ENCODE measurements at places on chromosomes 1 and 21.

GRCh38 chr1:10778640-10779039, 17.8 kb downstream of the CASZ1 start:
- DNase-seq: no peak

- no peak for DNase-seq
Measured at GRCh38 chr1:230785636-230786384, 38.6 kb downstream of the CAPN9 start.

- no peak for DNase-seq
Measured at GRCh38 chr1:175914115-175914514, 170.7 kb upstream of the TNR start.

DNA sequence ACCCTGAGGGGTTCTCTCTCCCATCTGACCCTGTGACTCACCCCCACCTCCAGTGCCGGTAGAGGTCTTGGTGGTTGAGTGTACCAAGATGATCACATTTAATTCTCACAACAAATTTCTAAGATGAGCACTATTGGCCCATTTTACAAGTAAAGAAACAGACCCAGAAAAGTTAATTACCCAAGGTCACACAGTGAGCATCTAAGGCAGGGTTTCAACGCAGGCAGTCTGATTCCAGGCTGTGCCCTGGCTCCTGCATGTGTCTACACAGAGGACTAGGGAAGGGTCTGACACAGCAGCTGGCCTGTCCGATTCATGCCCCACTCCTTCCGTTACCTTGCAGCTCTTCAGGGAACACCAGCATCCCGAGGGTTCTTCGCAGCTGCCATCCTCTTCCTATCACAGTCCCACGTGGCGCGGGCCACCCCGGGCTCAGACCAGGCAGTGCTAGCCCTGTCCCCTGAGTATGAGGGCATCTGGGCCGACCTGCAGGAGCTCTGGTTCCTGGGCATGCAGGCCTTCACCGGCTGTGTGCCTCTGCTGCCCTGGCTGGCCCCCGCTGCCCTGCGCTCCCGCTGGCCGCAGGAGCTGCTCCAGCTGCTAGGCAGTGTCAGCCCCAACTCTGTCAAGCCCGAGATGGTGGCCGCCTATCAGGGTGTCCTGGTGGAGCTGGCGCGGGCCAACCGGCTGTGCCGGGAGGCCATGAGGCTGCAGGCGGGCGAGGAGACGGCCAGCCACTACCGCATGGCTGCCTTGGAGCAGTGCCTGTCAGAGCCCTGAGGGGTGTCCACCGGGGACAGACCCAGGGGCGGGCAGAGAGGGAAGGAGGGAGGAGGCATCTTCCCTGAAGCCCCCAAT, 7.5 kb downstream of the NCDN start:
- peak; percentile 1 for DNase-seq

DNA sequence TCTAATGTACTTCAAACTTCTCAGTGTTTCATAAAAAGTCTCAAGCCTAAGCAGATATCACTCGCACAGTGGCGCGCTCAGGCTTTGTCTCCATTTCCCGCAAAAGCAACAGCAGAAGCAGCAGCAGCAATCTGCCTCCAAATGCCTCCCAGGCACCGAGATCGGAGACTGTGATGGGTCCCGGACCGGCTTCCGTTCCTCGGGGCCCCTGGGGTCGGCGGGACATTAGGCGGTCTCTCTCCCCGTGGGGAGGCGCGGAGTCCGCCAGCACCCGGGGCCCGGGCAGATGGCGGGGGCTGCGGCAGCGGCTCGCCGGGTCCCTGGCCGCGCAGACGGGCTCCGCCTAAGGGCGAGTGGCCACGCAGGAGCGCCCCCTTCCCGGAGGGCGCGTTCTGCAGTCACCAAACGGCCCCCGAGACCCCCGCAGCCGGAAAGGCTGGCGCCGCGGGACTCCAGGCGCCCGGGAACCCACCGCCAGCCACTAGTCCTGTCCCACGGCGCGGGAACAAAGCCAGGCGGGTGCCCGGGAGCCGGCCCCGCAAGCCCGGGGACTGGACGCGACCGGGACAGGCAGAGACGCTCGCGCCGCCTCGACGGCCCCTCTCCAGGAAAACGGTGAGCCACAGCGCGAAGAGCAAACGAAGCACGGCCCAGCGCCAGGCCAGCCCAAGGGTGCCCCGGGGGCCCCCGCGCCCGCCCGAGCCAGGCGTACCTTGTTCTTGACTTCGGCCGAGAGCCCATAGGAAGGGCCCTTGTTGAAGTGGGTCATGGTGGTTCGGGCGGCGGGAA, 590 bp downstream of the CNN3 start:
- peak; percentile 30 for DNase-seq

- no peak for DNase-seq
Measured at GRCh38 chr1:168980656-168981055, 125.8 kb upstream of the ATP1B1 start.

GRCh38 chr1:191536791-191537429, 621.4 kb upstream of the RGS18 start:
- no peak for DNase-seq

DNA sequence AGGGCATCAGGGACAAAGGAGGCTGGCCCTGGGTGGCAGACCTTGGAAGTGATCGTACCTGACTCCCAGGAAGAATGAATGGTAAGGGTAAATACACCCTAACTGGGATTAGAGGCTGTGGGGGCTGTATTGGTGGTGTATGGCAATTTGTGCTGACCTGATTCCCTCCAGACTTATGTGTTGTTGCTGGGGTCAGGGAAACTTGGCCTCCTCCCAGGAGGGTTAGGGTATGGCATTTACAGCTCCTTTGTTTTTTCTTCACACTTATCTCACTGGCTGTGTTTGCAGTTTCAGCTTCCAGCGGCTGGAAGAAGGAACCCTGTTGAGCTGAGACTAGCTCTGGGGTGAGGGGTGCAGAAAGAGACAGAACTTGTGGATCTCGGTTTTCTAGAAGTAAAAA, 8.2 kb downstream of the VANGL1 start:
- no peak for DNase-seq

GRCh38 chr1:35532497-35533223, 24.5 kb downstream of the KIAA0319L start:
- no peak for DNase-seq

- no peak for DNase-seq
Measured at GRCh38 chr1:25478633-25479032, 47.9 kb downstream of the MACO1 start.

DNA sequence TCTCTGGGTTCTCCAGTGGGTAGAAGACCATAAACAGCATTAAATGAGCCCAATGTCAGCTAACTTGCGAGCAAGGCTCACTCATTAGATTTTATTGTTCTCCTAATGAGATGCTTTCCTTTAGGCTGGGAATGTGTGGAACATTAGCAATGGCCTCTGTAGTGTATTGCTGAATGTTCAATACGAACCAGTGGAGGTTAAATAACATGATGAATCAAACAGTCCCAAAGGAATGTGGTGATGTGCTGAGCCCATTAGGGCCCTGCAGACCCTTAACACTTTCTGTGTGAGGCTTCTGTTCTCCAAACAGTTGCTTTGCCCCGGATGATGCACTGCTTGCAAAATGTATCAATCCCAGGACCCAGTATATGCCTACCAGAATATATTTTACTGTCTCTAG, 225.5 kb downstream of the ATG4C start:
- DNase-seq: no peak

DNA sequence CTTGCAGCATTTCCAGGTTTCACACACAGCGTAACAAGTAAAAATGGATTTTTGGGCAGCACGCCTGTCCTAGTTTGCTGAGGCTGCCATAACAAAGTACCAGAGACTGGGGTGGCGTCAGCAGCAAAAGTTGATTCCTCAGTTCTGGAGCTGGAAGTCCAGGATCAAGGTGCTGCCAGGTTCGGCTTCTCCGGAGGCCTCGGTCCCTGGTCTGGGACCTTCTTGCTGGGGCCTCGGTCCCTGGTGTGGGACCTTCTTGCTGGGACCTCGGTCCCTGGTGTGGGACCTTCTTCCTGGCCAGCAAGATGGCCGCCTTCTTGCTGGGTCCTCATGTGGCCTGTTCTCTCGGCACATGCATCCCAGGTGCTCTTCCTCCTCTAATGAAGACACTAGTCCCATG, 104.0 kb downstream of the PDE9A start:
- no peak for DNase-seq

DNA sequence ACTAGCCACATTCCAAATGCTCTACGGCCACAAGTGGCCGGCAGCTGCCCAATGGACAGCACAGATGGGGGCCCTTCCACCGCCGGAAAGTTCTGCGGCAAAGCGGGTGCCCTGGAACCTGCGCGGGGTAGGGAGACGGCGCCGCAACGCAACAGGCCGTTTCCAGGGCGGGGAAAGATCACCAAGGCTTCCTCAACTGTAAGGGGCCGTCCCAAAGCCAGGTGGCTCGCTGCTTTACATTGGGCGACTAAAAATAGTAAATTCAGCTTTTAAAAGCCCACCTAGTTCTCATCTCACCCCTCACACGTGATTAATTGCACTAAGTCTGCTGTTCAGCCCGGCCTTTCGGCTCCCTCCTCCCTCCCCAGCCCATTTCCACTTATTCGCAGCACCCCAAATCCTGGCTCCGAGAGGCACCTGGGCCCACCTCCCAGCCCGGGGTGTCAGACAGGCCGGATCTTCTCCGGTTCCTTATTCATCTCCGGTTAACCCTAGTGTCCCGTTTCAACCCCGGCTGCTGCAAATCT, 643 bp downstream of the CFAP298 start:
- DNase-seq: peak; percentile 60

DNA sequence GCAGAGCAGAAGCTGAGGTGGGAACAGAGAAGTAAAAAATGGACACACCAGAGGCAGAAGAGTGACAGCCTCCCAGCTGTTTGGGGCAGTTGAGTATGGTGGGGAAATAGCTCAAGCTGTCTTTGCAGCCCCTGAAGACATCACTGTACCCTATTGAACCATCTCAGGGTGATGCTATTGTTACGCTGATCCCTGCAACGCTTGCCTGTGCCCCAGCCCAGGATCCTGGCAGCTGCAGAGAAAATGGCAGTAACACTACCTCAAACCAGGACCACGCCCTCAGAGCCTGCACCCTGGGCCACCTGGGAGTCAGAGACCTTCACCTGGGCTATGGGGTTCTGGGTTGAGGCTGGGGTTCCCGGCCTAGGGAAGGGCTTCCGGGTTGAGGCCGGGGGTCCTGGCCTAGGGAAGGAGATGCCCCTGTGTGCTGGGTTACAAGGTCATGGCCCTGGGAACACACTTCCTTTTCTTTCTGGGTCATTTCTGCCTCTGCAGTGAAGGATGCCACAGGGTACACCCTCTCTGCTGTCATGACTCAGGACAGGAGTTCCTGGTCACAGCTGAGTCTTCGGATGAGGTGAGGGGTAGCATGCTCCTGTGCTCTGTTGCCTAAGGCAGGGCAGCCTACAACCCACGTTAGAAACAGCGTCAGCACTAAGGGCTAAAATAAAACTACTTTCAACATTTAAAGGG, 11.6 kb downstream of the BSND start:
- no peak for DNase-seq

DNA sequence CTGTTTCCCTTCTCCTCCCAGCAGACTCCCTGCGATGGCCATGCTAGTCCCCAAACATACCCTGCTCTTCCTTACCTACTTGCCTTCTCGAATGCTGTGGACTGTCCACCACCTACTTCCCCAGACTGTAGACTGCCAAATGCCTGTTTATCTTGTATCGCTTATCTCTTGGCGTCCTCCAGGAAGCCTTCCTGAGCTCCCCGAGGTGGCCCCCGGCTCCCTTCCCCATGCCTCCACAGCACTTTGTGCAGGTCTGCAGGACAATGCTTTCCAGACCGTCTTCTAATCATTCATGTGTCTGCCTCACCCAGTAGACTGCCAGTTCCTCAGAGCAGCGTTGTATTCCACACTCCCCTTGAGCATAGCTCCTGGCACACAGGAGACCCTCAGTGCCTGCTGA, 41.7 kb downstream of the RHBG start:
- DNase-seq: no peak

- DNase-seq: no peak
Measured at GRCh38 chr1:29515170-29515955, 279.0 kb downstream of the PTPRU start.

DNA sequence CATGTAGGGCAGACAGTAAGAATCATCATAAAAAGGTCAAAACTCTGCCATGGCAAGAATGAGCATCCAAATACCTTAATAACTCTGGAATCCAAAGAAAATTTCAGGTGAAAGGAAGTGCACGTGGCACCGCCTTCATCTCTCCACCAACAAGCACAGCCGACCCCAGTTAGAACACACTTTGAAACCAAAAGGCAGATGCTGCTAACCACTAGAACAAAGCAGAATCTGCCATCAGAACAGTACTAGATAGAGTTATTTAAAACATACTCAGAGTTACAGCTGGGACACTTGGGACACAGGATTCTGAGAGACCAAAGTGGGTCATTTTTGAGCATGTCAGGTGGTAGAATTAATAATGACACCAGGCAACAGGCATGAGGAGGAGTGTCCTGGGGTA, 106.7 kb upstream of the SOD1 start:
- no peak for DNase-seq

DNA sequence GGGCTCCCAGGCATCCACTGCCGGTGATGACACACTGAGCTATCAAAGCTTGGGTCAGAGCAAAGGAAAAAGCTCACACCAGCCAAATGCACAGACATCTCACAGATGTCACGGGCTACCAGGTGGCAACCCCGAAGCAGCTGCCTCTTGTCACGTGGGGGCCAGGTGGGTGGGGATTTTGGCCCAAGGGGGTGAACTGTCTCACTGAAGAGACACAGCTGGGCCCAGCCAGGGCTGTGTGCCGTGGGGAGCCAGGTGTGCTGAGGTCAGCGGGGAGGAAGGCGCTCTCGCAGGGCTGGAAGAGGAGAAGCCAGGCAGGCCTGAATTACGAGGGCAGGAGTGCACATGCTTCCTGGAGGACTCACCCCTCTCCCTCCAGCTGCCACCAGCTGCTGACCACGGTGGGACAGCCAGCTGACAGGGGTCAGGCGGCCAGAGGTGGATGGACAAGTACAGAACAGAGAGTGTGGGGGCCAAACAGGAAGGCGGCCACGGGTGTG, 32.4 kb downstream of the KCNN3 start:
- no peak for DNase-seq

Measured in activated CD4-positive, alpha-beta memory T cell treated with anti-CD3 and anti-CD28 coated beads for 36 hours (primary cell).